Stimulated activated CD8-positive, alpha-beta memory T cell treated with anti-CD3 and anti-CD28 coated beads, Interleukin-4, amount 100 ng/mL, for 4 hours (primary cell): ENCODE measurements at places on chromosomes 3 and 15.

DNA sequence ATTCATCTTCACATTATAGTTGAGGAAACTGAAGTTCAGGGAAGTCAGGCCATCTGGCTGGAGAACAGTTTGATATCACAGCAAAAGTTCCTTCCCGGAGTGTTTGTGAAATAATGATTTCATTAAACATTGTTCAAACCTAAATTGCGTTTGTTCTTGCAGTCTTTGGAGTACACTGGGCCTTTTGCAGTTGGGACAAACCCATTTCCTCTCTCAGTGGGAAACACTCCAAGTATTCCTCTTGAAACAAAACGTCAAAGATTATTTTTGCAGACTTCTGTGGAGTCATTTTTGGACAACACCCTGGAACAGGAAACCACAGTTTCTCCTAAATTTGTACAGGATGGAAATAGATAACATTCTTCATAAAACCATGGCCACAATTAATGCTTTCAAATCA lies 287.5 kb downstream of the PTPRG start:
- DNase-seq = no peak

DNA sequence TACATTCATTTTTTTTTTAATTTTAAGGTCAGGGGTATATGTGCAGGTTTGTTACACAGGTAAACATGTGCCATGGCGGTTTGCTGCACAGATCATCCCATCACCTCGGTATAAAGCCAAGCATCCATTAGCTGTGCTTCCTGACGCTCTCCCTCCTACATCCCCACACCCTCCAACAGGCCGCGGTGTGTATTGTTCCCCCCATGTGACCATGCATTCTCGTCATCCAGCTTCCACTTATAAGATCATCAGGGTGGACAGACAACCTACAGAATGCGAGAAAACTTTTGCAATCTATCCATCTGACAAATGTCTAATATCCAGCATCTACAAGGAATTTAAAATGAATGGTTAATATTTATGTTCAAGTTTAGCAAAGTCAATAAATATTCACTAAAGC lies 19.4 kb downstream of the ILDR1 start:
- no peak for DNase-seq

DNA sequence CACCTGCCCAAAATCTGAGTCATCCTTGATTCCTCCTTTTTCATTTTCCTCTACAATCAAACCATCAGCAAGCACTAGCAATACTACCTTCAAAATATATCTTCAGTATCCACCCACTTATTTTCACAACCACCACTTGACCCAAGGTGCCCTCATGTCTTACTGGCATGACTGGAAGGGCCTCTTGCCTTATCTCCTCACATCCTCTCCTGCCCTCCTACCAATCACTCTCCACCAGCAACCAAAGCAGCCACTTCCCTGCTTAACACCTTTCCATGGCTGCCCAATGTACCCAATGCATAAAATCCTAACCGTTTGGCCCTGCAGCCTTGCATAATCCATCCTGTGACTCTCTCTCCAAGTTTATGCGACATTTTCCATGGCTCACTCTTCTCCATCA lies 76.0 kb downstream of the MTHFS start:
- no peak for DNase-seq

- DNase-seq = no peak
Observed at GRCh38 chr3:13850161-13850945, 29.5 kb downstream of the WNT7A start.

DNA sequence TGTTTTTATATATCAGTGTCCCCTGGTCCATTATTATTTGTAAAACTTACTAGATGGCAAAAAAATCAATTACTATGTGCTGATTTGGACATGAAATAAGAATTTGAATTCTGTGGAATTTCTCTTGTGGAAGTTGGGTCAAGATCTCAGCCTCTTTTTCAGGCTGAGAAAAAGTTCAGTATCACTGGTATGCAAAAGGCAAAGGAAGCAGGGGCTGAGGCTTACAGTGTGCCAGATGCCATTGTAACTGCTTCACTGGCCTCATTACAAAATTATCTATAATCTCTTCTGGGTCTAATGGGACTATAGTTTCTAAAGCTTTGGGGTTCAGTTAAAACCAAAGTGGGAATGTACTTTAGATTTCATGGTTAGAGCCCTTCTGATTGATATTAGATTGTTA lies 125.9 kb upstream of the SLC7A14 start:
- no peak for DNase-seq

DNA sequence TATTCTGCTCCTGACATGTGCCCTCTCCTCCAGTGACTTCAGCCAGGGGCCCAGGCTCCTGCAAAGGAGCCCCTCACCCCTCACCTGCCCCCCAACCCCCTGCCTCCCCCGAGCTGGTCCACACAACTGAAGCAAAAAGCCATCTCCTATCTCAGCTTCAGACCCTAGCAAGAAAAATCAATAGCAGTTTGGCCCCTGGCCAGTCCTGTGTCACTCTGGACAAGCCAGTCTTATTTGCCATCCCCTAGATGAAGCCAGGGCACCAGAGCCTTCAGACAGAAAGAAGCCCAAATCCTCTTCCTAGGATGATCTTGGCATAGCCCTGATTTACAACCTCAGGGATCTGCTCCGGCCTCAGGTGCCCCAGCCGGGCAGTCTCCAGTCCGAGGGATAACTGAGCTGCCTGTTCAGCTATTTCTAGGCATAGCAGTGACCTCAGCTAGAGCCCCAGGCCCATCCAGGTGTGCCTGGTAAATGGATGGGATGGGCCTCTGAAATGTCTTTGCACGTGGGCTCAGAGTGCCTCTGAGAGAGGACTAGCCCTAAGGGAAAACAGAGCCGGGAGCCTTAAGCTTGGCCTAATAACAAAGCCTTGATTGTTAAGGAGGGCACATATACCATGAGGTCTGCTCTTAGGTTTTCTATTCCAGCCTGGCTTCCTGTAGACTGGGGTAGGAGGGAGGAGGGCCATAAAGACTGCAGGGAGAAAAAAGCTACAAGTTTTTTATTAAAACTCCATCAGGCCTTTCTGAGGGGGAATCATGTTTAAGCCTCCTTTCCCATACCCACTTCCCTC lies 242.0 kb downstream of the SHQ1 start:
- DNase-seq = no peak

- peak; percentile 5 for DNase-seq
Observed at GRCh38 chr3:183116025-183116614, 16.8 kb upstream of the MCCC1 start.

DNA sequence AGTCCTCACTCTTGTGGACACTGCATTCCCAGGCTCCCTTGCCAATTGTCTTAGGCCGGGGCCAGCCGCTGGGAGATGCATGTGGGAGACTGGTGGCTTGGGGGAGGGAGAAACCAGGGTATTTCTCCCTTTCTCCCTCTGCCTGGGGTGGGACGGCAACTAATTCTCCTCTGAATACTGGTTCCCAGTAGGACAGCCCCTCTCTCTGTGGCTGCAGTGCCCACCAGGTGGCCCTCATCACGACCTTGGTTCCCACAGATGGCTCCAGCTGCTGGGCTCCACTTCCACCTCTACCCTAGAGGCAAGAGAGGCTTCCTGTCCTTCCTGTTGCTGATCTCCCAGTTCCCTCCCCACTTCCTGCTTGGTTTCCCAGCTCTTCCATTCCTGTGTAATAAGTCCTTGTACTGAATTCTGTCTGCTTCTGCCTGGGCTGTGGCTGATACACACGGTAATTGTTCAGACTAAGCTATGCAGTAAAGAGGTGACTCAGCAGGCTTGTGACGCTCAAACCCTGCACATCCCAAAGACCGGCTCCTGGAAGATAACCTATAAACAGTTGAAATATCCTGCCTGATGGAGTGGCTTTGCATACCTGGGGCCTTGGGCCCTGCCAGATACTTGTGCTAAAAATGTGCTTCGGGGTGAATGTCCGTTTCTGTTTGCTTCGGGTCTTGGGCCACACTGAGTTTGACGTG lies 20.4 kb upstream of the COPG1 start:
- DNase-seq = no peak

- no peak for DNase-seq
Observed at GRCh38 chr15:59894835-59895234, 109.3 kb upstream of the FOXB1 start.

DNA sequence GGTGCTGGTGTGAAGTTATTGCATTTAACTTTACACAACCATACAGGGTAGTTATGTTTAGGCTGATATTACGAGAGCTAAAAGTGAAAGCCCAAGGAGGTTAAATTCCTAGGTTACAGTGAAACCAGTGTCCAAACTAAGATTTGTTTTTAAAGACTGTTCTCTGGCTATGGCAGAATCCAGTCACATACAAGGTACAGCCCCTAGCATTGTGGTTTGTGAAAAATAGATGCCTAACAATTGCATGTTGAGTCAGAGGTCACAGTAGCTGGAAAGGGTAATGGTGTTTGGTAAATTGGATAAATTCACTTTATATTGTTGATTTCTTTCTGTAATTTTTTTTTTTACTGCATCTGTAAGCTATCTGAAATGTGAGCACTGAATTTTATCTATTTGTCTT lies 614.6 kb upstream of the TBL1XR1 start:
- no peak for DNase-seq

DNA sequence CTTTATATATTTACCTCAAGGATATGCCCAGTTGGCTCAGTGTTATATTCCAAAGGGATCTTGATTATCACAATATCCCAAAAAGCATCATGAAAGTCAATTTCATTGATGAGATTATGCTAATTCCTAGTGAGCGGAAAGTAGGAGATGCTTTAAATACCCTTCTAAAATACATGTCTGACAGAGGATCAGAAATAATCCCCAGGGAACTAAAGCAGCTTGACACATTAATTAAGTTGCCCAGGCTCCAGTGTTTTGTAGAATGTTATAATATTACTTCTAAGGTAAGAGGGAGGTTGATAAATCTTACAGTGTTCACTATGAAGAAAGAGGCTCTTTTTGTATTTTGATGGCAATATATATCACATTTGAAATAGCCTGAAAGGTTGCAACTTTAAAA lies 767.5 kb upstream of the ROBO1 start:
- DNase-seq = no peak

- DNase-seq = no peak
Observed at GRCh38 chr3:97937205-97937604, 35.0 kb downstream of the RIOX2 start.

DNA sequence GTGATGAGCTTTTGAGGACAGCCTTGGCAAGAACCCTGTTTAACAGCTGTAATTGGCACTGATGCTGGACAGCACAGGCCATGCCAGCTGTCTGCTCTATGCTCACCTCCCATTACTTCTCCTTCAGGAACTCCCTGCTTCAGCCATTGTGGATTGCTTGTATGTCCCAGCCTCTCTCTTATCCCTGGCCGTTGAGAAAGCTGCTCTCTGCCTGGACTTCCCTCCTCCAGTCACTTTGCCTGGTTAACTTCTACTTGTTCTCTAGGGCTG lies 444.5 kb downstream of the EPHB1 start:
- no peak for DNase-seq

DNA sequence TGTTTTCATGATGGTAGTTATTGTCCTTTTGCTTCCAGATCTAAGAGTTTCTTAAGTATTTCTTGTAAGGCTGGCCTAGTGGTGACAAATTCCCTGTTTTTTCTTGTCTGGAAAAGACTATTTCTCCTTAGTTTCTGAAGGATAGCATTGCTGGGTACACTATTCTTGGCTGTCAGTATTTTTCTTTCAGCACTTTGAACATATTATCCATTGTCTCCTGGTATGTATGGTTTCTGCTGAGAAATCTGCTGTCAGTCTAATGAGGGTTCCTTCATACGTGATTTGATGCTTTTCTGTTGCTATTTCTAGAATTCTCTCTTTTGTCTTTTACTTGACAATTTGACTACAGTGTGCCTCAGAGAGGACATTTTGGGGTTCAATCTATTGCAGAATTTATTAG lies 134.3 kb downstream of the CGGBP1 start:
- DNase-seq = no peak

GRCh38 chr3:106242781-106243180 lies 374.0 kb upstream of the CBLB start:
- DNase-seq = no peak

DNA sequence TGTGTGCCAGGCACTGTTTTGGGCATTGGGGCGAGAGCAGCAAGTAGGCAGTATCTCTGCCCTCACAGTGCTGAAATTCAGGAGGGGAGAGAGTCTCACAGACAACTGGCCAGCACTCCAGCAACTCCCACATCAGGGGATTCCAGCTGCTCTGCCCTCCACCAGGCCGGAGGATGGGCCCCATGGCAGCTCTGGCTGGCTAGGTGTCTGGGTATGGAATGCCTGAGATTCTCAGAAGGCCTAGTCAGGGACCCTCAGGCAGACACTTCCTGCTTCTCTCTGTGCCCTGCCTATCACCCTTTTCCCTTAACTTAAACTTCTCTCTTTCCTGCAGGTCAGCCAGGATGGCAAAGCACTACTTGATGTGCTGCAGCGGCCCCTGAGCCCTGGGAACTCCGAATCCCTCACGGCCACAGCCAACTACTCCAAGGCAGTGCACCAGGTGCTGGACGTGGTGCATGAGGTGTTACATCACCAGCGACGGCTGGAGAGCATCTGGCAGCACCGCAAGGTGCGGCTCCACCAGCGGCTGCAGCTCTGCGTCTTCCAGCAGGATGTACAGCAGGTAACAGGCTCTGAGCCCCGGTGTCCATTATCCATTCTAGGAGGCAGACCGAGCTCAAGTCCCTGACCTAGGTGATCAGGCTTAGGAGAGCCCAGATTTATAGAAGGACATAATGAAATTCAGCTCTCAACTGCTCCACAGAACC lies 342.2 kb upstream of the ROPN1 start:
- DNase-seq = no peak

GRCh38 chr3:43212914-43213611 lies 73.3 kb upstream of the SNRK start:
- no peak for DNase-seq

- no peak for DNase-seq
Observed at GRCh38 chr15:61888074-61888780, 172.0 kb downstream of the VPS13C start.

DNA sequence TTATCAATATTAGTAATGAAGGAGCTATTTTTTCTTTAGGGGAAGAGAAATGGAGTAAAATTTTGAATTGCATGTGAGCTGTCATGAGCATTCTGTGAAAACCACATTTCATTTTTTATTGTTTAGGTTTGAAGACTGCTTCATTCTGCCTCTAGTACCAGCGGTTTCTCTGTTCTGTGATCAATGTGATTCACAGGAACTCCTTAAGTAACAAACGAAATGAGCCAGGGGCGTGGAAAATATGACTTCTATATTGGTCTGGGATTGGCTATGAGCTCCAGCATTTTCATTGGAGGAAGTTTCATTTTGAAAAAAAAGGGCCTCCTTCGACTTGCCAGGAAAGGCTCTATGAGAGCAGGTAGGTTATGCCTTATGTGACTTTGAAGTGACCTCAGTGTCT lies 13.0 kb downstream of the NIPA2 start:
- DNase-seq = no peak

DNA sequence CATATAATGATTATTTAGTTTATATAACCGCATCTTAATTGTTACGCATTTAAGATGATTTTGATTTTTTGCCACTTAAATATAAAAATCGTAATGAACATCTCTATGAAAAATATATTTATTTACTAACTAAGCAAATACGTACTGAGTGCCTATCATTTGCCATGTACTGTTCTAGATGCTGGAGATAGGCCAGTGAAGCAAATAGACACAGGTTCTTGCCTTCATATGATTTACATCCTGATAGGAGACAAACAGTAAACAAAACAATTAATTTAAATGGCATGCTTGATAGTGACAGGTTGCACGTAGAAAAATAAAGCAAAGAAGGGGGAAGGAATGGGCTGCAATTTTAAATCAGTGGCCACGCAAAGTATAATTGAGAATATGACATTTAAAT lies 217.2 kb downstream of the KCNH8 start:
- no peak for DNase-seq

GRCh38 chr3:32882603-32883025 lies 64.8 kb downstream of the TRIM71 start:
- DNase-seq = no peak

GRCh38 chr15:99454941-99455788 lies 110.6 kb upstream of the MEF2A start:
- no peak for DNase-seq

- no peak for DNase-seq
Observed at GRCh38 chr3:167844528-167844927, 109.0 kb downstream of the SERPINI1 start.
